ENCODE measurements at places on chromosomes 11 and 22.

GRCh38 chr11:27423125-27423524, 49.5 kb downstream of the LGR4 start:
- peak; percentile 98 for DNase-seq

DNA sequence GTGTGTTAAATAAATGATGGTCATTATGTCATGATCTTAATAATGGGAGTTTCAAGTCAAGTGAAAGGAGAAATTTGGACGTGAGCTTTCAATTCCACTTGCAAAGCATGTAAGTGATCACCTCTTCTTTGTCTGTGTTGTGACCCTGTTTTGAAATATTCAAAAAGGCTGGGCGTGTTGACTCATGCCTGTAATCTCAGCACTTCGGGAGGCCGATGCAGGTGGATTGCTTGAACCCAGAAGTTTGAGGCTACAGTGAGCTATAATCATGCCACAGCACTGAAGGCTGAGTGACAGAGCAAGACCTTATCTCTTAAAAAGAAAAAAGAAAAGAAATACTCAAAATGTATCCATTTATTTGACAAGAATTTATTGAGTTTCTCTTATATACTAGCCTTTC, 32.9 kb upstream of the EED start:
- DNase-seq, result no peak

DNA sequence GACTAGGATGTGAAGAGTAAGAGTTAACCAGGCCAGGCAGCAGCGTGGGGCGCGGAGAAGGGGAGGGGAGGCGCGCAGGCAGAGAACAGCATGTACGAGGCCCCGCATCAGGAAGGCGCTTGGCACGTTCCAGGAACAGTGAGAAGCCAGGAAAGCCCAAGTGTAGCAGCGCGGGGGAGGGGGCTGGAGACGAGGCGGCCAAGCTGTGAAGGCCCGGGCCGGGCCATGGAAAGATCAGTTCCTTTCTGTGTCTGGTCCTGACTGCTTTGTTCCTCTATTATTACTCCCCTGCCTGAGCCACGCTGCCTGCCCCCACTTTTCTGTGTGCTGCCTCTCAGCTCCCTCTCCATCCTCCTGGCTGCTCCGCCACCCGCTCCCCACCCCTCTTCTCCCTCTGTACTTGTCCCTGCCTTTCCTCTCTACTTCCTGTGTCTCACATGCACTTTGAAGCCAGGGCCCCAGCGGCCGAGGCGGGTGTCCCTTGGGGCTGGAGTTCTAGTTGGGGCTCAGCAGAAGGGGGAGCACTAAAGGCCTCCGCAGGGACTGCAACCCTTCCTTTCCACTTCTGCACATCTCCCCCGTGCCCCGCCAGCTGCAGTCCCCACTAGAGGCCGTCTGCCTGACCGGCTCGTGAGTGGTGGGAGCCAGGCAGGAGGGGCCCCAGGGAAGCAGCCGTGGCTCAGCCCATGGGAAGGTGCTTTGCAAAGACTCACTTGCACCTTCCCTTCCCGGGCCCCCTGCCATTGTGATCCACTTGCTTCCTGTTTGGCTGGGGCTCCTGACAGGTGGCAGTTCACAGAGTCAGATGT, 63.7 kb downstream of the PRDM11 start:
- DNase-seq, result peak; percentile 18

DNA sequence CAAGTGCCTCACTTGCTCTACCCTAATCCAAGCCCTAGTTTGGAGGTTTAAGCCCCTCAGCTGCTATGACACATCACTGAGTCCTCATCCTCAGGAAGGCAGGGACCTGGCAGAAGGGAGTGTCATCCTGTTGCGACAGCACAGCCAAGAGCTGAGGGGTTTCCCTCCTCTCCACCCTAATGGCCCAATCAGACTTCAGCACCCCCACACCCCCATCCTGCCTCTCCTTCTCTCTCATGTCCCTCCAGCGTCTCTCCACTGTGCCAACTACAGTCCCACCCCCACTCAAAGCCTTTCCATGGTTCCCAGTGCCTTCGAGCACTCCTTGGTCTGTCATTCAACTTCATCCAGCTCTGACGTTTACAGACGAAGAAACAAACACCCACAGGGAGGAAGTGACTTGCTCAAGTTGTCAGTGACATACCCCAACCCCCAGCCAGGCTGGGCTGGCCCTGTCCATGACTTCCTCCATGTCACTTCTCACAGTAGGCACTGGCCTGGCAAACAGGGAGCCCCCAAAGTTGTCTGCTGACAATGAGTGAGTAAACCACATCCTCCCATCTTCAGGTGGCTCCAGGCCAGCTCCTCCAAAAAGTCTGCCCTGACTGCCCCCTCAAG, 15.6 kb downstream of the ARAP1 start:
- peak; percentile 94 for DNase-seq

DNA sequence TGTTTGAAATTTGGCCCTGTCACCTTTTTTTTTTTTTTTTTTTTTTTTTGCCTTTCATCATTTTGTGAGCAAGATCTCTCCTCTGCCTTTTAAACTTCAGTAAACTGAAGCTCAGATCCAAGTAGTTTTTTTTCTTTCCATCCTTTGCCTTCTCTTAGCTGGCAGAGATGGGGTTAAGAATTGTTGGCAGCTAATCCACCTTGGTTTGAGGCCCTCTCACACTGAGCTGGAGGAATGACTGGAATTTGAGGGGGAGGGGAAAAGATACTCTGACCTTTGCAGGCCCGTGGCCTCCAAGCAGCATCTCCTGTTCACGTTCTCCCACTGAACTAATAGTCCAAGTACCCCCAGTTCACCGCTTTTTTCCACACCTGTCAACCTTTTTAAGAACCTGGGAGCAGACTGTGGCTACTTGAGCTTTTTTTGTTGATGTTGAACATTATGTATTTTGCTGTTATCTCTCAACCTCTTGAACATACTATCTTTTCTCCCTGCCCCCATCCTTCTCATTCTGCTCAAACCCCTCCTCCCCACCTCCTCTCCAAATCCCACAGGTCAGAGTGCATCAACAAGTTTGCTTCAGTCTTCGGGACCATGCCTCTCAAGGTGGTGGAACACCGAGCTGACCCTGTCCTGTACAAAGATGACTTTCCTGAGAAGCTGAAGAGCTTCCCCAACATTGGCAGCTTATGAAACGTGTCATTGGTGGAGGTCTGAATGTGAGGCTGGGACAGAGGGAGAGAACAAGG, 66.2 kb downstream of the ALX4 start:
- DNase-seq, result no peak

DNA sequence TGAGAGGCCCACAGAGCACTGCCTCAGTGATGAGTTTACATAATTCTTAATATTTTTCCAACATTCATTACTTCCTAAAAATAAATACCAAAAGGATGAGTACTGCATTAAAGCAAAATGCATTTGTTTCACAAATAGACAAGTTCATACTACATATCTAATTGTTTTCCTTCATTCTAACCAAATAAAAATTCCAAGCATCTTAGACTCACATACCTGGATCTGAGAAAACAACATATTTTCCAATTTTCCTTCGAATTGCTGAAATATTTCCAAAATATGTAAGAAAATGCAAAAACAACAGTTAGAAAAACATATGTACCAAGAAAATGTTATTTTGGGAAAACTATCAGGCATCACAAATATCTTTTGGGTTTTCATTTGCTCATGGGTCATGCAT, 127.9 kb upstream of the CEP126 start:
- no peak for DNase-seq

GRCh38 chr11:3165152-3165705, at the start of gene OSBPL5:
Gene OSBPL5, minus strand, starts transcription at chr11:3165310. Its CDS starts 36,162 bp downstream, at chr11:3129148.
- DNase-seq, result peak; percentile 31

- DNase-seq, result no peak
Observed at GRCh38 chr11:24574461-24574860, 77.6 kb downstream of the LUZP2 start.

DNA sequence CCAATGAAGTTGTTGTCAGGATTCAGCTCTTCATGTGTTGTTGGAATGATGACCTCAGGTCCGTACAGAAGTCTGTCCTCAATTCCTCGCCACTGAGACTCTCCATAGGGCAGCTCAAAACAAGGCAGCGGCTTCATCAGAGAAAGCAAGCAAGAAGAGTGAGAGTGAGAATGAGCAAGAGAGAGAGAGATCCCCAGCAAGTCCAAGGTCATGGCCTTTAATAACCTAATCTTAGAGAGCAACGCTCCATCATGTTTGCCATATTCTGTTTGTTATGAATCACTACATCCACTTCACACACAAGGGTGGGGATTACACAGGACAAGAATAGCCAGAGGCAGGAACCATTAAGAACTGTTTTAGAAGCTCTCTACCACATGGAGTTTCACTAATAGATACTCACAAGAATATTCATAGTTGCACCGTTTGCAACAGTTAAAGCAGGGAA, 23.3 kb upstream of the MMP7 start:
- peak; percentile 26 for DNase-seq

DNA sequence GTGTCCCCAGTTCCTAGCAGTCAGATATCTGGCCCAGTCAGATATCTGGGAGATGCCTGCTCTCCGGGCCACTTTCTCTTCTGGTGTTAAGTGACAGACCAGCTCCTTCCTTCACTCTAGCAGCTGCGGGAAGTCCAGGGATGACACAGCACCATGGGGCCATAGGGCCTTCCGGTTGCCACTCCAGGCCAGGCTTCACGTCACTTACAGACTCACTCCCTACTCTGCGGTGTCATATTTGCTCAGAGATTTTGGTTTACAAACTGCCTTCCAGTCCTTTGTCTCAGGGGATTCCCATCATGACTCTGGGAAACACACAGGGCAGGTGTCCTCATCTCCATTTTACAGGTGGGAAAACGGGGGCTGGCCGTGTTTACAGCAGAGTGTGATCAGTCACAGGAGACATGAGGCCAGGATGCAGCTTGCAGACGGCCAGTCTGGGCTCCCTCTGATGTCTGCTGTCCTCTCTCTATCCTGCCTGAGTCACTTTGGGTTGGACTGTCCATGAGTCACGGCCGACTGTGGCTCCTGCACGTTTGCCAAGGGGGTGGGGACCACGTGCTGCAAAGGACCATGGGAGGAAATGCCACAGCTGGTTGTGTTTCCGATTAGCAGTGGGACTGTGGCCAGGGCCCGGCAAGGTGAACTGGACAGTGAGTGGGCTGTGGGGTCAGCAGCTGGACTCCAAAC, 8.2 kb upstream of the TBC1D22A start:
- DNase-seq, result peak; percentile 76

DNA sequence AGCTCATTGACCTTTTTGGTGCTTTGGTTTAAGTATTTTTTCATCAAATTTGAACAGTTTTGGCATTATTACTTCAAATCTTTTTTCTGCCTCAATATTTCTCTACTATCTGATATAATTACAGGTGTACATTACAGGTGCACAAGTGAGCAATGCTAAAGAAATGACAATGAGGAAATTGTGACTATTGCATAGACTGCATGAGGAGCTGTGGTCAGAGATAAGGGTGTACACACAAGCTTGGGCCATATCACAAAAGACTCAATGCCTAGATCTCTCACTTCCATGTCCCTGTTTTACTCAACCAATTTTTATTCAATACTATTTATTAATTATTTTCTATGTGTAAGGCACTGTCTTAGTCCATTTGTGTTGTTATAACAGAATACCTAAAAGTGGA, 251.0 kb upstream of the UBASH3B start:
- no peak for DNase-seq

DNA sequence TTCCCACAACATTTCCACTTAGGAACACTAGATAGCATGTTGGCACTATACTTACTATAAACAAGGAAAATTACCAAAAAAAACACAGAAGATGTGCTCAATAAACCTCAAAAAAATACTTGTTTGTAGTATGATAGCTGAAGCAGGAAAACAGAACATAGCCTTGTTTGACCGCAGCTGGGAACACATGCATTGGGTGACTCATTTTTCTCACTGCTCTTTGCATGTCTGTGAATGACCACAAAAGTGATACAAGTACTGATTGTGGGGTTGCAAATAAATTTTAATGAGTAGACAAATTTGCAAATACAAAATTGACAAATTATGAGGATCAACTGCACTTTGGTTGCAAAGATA, 22.8 kb upstream of the GUCY1A2 start:
- DNase-seq, result peak; percentile 87

- DNase-seq, result no peak
Observed at GRCh38 chr11:131763193-131763890, 392.9 kb downstream of the NTM start.

- no peak for DNase-seq
Observed at GRCh38 chr11:32817852-32818183, 11.9 kb upstream of the PRRG4 start.

DNA sequence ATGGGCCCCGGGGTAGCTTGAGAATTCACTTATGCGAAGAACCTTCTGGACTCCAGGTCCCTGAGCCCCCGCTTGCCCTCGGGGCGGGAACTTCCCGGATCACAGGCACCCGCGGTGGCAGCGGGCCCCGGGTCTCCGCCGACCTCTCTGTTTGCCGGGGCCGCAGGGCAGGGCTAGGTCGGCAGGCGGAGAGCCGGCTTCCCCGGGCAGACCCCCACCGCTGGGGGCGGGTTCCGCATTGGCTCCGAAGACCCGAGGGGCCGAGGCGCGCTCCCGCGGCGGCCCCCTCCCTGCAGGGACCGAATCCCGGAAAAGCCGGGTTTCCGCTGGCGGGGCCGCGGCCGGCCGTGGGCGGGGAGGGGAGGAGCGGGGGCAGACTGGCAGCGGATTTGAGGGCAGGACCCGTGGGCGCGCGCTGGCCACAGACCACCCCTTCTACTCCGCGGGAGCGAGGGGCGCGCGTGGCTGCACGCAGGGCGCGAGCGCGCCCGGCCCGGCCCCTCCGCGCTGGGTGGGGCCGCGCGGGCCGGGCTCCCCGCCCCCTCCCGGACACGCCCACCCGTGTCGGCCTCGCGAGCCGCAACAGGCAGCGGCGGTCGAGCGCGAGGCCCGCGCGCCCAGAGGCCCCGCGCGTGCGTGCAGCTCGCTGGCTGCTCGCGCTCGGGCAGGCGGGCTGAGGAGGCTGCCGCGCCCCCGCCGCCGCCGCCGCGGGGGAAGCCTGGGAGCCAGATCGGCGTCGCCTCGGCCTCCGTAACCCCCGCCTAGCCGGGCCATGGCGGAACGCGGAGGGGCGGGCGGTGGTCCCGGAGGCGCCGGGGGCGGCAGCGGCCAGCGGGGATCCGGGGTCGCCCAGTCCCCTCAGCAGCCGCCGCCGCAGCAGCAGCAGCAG, at the start of gene PACS1:
PACS1 (plus strand) TSS at position 558 of the 889 bp plus-strand sequence; CDS start at position 773, 215 bp downstream.
- peak; percentile 33 for DNase-seq

DNA sequence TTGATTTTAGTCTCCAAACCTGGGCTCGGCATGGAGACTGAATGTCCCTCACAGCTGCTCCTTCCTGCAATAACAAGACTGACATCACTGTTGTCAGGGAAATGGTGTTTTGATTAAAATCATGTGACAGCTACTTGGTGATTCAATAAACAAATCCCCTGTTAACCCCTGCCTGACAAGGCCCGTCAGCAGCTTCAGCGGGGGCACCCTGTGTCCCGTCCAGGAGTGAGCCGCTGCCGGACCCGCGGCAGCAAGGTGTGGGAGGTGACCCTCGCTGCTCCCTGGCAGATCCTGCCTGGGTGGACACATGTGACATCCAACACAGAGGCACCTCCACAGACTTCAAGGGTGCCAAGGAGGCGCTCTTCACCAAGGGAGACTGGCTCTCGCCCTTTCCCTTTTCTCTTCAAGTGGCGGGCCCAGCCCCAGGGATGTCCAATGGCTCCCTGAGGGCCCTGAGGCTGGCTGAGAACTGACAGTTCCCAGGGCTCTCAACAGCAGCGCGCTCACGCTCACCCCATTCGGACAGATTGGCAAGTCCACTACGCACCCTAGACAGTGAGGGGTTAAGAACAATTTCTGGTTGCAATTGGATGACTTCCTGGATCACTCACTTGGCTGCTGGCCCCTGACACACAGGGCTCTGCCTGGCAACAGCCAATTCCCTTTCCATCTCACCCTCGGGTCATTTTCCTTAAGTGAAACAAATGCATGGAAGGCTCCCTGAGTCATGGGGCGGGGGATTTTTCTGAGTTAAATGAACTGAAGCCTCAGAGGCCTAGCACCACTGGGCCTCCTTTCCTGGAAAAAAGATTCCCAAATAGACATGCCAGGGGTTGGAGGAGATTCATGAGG, 30.7 kb downstream of the PPP2R1B start:
- DNase-seq, result no peak
